Activated T-helper 9 cell treated with anti-CD3 and anti-CD28 coated beads, Interleukin-2, amount 50 U/mL, for 16 hours (primary cell): ENCODE measurements at places on chromosomes 2 and 18.

GRCh38 chr2:120875431-120875830 is 139.8 kb downstream of the GLI2 start:
- DNase-seq: no peak

- DNase-seq: no peak
These were observed 203.6 kb downstream of the CDH7 start for GRCh38 chr18:65954372-65954771.

GRCh38 chr2:117967977-117968718 is 45.7 kb downstream of the CCDC93 start:
- no peak for DNase-seq

DNA sequence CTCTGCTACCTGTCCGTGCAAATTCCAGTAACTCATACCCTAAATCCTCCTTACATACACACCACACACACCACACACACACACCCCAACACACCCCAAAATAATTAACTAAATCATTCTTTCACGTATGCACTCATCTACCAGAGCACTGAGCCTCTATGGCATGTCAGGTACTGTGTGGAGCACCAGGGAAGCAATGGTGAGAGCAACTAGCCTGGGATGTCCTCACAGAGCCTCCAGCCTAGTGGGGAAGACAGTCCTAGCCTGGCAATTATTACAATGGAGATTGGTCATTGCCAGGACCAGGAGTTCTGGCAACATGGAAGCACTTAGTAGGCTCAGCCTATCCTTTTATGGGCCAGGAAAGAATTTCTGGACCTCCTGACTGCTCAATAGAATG is 72.7 kb upstream of the LCLAT1 start:
- no peak for DNase-seq

GRCh38 chr2:40369267-40370006 is 82.5 kb downstream of the SLC8A1 start:
- DNase-seq: no peak
